ENCODE measurements at places on chromosomes 5 and 9.

DNA sequence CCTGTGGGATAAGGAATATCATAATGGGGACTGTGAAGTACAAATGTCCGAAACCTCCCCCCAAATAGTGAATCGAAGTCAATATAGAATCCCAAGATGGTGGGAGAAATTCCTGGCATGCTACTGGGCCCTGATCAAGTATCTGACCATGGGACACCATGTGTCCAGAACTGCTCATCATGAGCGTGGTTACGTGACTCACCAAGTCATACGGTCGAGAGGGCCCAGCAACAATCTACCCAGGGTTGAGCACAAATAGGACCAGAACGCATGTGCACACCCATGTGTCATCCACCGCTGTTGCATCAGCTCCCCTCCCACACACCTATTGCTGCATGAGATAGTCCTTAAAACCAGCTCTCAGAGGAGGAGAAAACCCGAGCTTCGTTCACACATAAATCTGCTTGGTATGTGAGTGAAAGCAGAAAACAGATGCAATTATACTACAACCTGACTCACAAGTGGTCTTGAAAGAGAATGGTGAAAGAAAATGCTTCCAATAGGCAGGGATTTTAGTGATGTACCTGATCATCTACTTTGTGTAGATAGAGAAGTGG is 353.2 kb downstream of the CWC27 start:
- DNase-seq = no peak

- no peak for DNase-seq
These were observed 2.3 kb downstream of the SNAPC4 start for GRCh38 chr9:136397643-136398042.

DNA sequence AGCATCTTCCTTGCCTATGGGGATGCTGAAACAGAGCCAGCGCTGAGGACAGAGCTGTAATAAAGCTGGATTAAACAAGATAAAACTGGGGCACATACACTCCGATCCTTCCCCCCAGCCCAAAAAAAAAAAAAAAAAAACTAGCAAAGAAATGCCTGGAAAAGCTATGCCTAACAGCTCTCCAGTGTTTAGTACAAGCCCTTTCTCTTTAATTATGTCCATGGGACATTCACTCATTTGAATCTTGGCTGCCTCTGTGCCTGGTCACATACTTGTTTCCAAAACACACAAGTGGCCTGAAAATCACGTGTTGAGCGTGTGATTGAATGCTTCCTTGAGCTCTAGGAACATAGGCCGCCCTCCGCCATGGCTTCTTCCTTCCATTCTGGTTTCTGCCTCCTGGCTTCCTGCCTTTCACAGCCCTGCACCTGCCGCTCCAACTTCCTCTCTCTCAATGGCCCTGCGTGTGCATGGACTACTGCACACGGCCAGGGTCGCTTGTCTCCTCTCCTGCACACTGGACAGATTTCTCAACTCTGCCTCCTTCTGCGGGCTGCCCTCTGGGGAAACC is 111.0 kb upstream of the RETREG1 start:
- DNase-seq = no peak

- DNase-seq = no peak
These were observed 146.3 kb downstream of the TTC39B start for GRCh38 chr9:15160673-15161072.

Measured in stimulated activated naive CD4-positive, alpha-beta T cell treated with Interleukin-2 at 50 U/mL for 16 hours (primary cell).